ENCODE measurements at places on chromosomes 6 and 20. TPM values are rescaled to one million over a fixed set of nuclear protein-coding genes. Genes with fewer than 3 reads are reported as not detected.

Gene F13A1
- total RNA-seq = 158 TPM

Gene BHLHE23
- total RNA-seq = not detected

Gene ARMH2
- total RNA-seq = not detected

Gene WFDC10B
- total RNA-seq = not detected

Gene LPA
- not detected for total RNA-seq

Gene PAK5
- total RNA-seq = not detected

Gene TCP11
- not detected for total RNA-seq

Gene SMPDL3A
- total RNA-seq = 10.7 TPM

Gene TCF21
- total RNA-seq = not detected

Gene HLA-F
- total RNA-seq = 633 TPM

Measured in mononuclear cell (primary cell).